ENCODE measurements at places on chromosomes 3 and 15.

- peak; percentile 57 for DNase-seq
Measured at GRCh38 chr3:46930166-46930944, 46.2 kb downstream of the CCDC12 start.

DNA sequence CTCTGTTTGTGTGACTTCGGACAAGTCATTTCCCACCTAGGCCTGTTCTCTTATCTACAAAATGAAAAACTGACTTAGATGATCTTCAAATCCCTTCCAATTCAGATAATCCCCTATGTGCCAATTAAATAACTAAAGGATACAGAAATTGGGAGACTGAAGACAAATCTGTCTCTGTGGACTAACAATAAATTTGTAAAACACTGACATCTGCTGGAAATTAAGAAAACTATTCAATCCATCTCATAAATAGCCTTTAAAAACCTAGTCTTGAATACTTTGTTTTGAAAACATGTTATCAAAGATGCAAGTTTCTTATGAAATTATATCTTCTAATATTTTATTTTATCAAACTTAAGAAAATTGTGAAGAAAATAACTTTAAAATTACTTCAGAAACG is 38.3 kb downstream of the MTHFS start:
- peak; percentile 54 for DNase-seq

DNA sequence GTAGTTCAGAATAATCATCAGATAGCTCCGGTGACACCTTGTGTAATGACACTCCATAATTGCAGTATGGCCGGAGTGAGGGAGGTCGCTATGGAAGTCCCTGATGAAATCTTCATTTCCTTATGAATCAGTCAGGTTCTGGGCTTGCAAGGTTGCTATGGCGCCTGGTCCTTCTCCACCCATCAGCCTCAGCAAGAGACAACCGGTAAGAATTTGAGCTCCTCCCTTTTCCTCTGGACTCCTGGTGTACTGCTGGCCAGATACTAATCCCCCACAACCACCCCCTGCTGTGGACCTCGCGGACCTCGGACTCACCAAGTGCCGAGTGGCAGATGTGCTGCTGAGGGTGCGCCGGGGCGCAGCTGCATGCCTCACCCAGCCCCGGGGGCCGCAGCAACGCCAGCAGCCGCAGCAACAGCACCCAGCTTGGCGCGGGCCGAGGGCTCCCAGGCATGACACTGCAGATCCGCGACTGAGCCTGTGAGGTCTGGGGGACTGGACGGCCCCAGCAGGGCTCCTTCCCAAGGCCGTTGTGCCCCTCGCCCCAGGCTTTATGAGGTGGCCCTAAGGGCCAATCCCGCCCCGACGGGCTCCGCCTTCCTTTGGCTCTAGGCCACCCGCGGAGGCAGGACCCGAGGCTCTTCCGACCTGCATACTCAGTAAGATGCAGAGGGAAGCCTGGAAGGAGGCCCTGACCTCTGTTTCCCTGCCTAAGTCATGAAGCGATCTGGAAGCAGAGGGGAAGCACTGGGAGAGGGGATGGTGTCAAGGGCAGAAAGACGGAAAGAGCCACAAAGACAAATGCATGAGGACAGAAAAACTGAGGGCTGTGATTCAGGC is at the start of gene TIMP4:
Gene TIMP4, minus strand, starts transcription at position 526 of the 840 bp plus-strand sequence. Its CDS starts 72 bp downstream, at position 454.
- DNase-seq = peak; percentile 15

GRCh38 chr3:172840913-172841312 is 90.4 kb downstream of the ECT2 start:
- DNase-seq = no peak

DNA sequence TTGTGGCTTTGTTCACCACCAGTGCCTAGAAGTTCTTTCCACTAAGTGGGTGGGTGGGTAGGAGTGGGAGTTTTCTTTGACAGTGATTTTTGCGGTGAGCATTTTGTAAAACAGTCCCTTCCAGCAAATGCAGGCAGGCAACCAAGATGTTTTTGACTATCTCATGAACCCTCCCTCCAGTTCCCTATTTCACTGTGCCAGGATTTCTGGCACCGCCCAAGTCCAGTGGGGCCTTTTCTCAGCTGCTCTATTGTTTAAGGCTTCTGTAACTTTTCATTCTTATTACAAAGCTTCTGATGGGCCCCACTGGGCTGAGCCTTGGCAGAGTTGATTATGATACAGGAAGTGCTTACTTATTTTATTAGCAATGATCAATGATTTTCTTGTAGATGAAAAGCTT is 236.0 kb downstream of the EDEM1 start:
- DNase-seq = peak; percentile 47

- no peak for DNase-seq
Measured at GRCh38 chr3:73658227-73658626, 33.5 kb upstream of the PDZRN3 start.

GRCh38 chr3:181899702-181900101 is 188.0 kb downstream of the SOX2 start:
- DNase-seq = peak; percentile 32

DNA sequence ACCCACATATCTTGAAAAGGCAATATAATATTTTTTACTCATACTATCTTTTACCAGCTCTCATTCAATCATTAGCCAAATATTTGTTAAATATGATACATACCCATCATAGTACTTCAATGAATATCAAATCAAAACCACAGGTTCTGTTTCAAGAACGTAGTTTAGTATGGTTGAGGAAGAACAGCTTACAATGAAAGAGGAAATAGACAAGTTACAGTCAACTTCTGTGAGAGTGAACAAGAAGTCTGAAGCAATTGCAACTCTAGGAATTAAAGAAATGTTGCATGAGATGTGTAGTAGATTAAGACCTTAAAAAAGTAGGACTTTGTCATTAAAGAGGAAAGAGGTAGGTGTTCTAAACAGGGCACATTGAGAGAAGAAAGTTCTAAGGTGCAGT is 9.3 kb downstream of the BCHE start:
- DNase-seq = no peak

All from hematopoietic multipotent progenitor cell treated with erythropoietin and hydrocortisone succinate and interleukin-3 and kit ligand, for 4 days (in vitro differentiated cells).